ENCODE measurements at places on chromosomes 3 and 15. TPM values are rescaled to one million over a fixed set of nuclear protein-coding genes. Genes with fewer than 3 reads are reported as not detected.

DNA sequence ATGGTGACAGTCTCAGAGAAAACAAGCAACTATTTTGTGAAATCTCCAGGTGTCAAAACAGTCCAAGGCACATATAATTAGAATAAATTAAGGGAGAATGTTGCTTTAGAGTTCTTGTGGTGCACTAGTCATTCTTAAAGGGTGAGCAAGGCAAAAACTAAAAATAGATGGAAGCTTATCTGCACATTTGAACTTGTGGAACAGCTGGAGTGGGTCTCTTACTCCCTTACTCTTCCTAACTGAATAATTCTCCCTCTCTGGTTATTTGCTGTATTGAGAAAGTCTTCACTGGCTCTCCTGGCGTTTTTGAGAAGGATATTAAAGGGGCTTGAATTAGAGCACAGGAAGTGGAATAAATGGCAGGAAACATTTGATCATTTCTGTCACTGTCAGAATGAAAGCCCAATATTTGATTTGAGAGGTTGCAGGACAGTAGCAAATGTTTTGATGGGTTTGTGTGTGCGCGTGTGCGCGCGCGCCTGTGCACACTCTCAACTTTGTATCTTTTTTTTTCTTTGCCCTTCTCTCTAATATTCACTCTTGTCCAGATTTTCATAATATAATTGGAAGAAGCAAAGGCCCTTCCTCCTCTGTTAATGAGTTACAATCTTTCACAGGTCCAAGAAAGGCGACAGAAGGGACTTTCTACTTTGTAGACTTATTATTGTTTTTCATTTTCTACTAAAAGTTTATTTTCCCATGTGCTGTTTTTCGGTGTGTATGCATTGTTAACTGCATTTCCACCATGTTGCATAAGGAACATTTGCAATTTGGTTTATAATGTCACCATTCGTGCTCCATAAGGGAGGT lies 40.9 kb downstream of the AKAP13 start:
- peaks cover 7% of the 10 kb centered on the region for H3K4me1 ChIP-seq
- no peaks in the 10 kb centered on the region for H3K36me3 ChIP-seq
- H3K27ac ChIP-seq, result no peak overlapping the region
- no peak for DNase-seq
- no peaks in the 10 kb centered on the region for H3K27me3 ChIP-seq

- no peaks in the 10 kb centered on the region for H3K36me3 ChIP-seq
- H3K27me3 ChIP-seq, result no peaks in the 10 kb centered on the region
- DNase-seq, result no peak
- H3K27ac ChIP-seq, result no peak overlapping the region
- H3K4me3 ChIP-seq, result no peak overlapping the region
- H3K4me1 ChIP-seq, result peaks cover 7% of the 10 kb centered on the region
Observed at GRCh38 chr3:15933439-15934139, 135.8 kb upstream of the ANKRD28 start.

GRCh38 chr15:73687351-73687750 lies 3.2 kb downstream of the CD276 start:
- no peak overlapping the region for H3K27ac ChIP-seq
- H3K4me1 ChIP-seq, result peaks cover 26% of the 10 kb centered on the region
- no peak for DNase-seq
- no peaks in the 10 kb centered on the region for H3K27me3 ChIP-seq
- H3K4me3 ChIP-seq, result no peak overlapping the region

GRCh38 chr15:41581110-41581509 lies 22.1 kb downstream of the TYRO3 start:
- no peak for DNase-seq
- no peaks in the 10 kb centered on the region for H3K36me3 ChIP-seq
- no peak overlapping the region for H3K27ac ChIP-seq
- H3K27me3 ChIP-seq, result no peaks in the 10 kb centered on the region
- H3K4me3 ChIP-seq, result no peak overlapping the region
- no peaks in the 10 kb centered on the region for H3K4me1 ChIP-seq

DNA sequence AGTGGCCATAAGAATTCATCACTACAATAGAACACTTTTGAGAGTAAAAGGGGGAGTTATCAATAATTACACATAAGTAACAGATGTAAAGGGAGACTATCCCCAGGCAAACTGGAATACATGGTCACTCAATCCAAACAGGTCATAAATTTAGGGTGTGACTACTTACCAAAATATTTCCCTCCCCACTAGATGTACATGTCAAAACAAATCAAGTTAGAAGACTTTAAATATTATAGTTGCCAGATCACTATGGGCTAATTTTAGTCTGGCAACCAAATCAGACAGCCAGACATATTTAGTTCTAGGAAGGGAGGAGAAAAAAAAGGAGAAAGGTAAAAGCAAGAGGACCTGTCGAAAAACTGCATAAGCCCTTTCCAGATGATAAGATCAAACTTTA lies 23.1 kb downstream of the SLC24A5 start:
- H3K27ac ChIP-seq, result peak overlapping the region; percentile 76
- H3K4me1 ChIP-seq, result peaks cover 72% of the 10 kb centered on the region
- H3K27me3 ChIP-seq, result no peaks in the 10 kb centered on the region
- DNase-seq, result no peak
- peaks cover 5% of the 10 kb centered on the region for H3K36me3 ChIP-seq

GRCh38 chr3:123373474-123373987 lies 75.4 kb downstream of the ADCY5 start:
- DNase-seq, result no peak
- H3K4me3 ChIP-seq, result no peak overlapping the region
- peaks cover 30% of the 10 kb centered on the region for H3K4me1 ChIP-seq
- H3K27ac ChIP-seq, result peak overlapping the region; percentile 77
- no peaks in the 10 kb centered on the region for H3K27me3 ChIP-seq

DNA sequence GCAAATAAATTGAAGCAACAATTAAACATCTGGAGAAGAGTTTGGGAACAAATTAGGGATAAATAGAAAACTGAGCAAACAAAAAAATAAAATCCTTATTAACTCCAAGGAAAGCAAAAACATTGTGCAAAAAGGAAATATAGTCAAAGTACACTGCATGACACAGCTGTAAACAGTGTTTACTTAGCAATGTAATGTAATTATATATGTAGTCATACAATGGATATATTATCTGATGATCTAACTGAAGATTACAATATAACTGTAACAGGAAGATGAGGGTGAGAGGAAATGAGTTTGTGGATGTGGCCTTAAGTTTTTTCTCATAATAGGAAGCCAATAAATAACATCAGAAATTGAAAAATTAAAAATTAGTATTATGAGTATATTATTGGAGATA lies 42.5 kb downstream of the SCN10A start:
- no peaks in the 10 kb centered on the region for H3K4me1 ChIP-seq
- H3K27ac ChIP-seq, result no peak overlapping the region
- H3K4me3 ChIP-seq, result no peak overlapping the region

DNA sequence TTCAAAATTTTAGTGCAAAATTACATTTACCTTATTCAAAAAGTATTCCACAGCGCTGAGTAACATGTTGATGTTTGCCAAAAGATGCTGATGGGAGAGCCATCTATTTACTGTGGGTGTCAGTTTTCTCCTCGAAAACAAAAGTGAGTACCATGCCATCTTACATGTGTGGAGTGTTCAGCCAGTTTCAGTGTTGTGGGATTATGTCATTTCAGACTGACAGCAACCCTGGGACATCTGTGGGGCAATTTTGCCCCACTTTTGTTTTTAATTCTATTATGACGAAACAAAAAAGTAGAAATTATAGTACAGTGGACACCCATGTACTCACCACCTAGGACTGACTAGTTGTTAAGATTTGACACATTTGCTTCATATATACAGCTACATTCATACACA lies 19.6 kb downstream of the SLCO3A1 start:
- H3K4me3 ChIP-seq, result no peak overlapping the region
- H3K36me3 ChIP-seq, result no peaks in the 10 kb centered on the region
- DNase-seq, result no peak

The FETUB gene
- total RNA-seq, result not detected

The HAPLN3 gene
- total RNA-seq, result 111 TPM

The SLC28A2 gene
- total RNA-seq, result not detected

Data from thoracic aorta (tissue), 2 donors.